ENCODE measurements at places on chromosomes 5 and 9.

GRCh38 chr9:673966-674526 lies 167.5 kb upstream of the DMRT1 start:
- no peak for DNase-seq

- no peak for DNase-seq
Observed at GRCh38 chr9:20016611-20017010, 227.8 kb upstream of the SLC24A2 start.

DNA sequence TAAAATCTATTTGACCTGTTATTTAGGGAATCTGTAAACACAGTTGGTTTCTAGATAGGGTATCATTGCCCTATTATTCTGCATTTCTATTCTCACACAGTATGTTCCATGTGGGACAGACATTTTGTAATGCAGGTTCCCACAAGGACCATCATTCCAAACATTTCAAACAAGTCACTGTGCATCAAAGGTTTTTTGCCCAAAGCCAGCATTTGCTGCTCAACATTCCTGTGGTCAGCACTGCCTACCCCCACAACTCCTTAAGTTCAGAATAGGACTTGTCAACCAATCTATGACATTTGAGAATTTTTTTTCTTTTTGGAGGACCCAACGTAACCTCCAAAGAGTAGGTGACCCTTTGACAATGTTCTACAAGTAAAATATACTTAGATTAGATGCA lies 95.7 kb downstream of the LPAR1 start:
- DNase-seq = no peak

DNA sequence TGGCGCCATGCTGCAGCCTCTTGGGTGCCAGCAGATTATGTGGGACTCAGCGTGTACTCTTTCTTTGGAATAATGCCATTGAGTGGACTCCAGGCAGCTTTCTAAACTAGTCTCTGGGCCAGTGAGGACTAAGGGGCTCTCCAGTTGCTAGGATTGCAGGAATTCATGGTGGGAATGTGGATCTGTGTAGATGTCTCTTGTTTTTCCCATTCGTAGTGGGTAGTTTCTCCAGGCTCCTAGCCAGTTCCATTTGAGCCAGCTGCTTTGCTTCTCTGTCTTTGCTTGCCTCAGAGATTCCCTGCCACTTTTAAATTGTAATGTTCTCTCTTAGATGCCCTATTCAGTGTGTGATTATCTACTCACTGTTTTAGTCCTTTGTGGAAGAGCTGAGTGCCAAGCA lies 42.6 kb downstream of the SLF1 start:
- DNase-seq = no peak

- no peak for DNase-seq
Observed at GRCh38 chr5:40389591-40389990, 290.1 kb upstream of the PTGER4 start.

- no peak for DNase-seq
Observed at GRCh38 chr5:137022725-137023124, 476.4 kb downstream of the SPOCK1 start.

GRCh38 chr9:115088860-115089259 lies 29.1 kb downstream of the TNC start:
- no peak for DNase-seq

- DNase-seq = no peak
Observed at GRCh38 chr5:17147617-17148016, 69.8 kb upstream of the BASP1 start.

- DNase-seq = peak; percentile 41
Observed at GRCh38 chr9:4955836-4956235, 29.2 kb upstream of the JAK2 start.

DNA sequence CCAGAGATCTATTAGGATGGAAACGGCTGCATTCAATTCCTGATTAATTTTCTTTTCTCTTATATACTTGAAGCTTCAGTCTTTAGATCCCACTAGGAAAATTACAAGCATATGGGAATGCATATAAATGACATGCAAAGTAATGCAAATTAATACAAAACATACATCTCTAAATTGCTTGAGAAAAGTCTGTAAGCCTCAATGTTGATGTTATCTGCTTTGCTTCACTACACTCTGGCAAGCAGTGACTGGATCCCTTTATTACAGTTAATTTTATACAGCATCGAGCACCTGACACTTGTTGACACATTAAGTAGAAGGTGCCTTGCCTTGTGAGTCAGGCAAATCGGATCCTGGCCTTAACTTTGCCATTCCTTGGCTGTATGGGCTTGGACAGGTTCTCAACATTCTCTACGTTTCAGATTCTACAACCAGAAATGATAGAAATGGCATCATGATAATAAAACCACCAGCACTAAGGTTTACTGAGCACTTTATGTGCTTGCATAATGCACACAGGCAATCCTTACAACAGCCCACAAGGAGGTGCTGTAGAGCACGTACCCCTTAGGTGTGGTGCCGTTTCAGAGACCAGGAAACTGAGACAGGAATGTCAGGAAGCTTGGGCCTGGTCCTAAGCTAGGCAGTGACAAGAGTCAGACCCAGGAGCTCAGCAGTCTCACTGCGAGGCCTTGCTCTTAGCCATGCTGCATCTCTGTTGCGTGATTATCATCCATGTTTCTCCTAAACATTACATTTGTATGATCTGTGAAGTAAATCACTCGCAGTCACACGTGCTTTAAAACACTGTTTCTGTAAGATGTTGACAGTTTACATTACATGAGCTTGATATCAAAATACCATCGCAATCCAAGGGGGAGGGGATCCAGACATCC lies 2.7 kb downstream of the GCNT4 start:
- peak; percentile 51 for DNase-seq

DNA sequence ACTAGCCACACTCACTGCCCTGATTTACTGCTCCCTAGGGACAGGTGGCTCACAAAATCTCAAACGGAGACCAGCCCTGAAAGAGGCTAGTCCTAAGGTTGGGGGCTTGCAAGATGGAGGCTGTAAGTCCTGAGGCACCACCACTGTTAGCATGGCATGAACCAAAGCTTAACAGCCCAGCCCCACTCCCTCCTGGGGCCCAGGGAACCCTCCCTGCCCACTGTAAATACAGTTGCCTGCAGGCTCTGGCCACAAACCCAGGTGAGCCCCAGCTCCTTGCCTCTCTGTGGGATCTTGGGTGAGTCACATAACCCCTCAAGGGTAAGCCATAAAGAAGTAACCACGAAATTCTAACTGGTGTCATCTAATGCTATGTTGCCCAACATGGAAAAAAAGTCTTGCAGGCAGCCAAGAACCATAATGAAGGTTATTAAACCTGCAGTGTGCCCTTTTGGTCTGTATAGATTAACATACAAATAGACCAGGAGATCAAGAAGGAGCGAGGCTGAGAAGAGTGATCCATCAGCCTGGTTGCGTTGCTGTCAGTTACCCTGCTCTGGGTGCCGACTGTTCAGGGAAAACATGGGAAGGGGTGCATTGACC lies 1.7 kb upstream of the POMT1 start:
- peak; percentile 80 for DNase-seq

GRCh38 chr5:8176101-8176693 lies 307.2 kb downstream of the MTRR start:
- no peak for DNase-seq

DNA sequence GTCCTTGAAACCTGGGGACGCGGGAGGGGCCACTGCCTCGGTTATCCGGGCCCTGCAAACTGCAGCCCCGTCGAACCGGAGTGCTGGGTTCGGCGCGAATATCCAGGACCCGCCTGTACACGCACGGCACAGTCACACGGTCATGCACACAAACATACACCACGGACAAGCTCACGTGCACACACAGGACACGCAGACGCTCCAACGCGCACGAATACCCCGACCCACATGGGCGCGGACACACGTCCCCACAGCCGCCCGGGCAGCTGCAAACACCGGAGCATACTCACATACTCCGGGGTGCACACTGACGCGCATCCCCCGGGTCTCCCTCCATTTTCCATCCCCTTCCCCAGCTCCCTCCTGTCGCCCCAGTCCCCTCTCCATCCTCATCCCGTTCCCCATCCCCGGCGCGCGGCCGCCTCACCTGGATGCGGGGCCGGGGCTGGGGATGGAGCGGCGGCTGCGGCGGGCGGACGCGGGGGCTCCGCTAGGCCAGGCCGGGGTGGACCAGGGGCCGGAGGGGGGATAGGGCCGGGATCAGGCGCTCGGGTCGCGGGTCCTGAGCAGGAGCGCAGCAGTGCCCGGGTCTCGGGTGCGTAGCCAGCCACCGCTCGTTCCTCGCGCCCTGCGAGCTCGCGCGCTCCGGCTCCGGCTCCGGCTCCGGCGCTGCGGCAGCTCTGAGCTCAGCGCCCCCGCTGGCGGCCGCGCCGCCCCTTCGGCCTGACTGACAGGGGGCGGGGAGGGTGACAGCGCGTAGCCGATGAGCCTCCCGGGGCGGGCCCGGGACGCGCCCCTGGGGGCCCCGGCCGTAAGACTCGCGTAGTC lies at the start of the genes EIF4E1B and SNCB:
EIF4E1B (plus strand) TSS at position 823 of the 828 bp plus-strand sequence. CDS start 12,113 bp downstream, outside the sequence.
SNCB (minus strand) TSS at position 682 of the 828 bp plus-strand sequence. CDS start 880 bp downstream, outside the sequence.
- DNase-seq = peak; percentile 72
